ENCODE measurements at places on chromosomes 5 and 9.
A peak's percentile ranks its signal among the peaks of the same experiment; 100 is the strongest.

GRCh38 chr5:43702815-43703214, 99.8 kb downstream of the NNT start:
- no peak for DNase-seq

GRCh38 chr9:94743035-94743954, 16.8 kb downstream of the AOPEP start:
- no peak for DNase-seq

DNA sequence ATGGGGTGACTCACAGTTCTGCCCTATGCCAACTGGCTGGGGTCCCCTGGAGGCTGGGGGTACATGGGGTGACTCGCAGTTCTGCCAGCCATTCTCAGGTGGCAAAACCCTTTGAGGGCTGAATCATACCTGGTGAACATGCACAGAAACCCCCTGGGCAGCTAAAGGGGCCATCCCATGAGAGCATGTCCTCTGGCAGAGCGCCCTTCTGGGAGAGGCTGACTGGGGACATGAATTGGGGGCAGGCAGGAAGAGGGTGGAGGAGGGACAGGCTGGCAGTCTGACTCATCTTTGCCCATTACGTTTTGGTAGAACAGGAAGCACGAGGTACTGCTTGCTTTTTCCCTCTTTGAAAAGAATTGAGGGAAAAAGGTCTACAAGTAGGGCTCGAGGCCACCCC, 16.7 kb downstream of the TRAF1 start:
- peak; percentile 62 for DNase-seq

DNA sequence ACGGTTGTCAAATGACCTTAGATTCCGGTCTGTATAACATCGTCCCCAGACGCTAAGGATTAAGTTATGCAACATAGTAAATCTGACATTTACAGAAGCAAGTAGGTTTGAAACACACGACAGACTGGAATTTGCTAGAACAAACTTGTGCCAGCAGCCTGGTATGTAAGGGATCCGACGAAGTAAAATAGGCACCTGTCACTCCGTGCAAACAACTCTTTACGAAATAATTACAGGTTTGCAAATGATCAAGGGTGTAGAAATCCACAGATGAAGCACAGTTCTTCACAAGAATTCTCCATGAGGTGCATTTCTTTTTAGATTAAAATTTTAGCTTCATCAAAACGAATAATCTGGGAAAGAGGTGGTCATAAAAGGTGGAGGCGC, 508 bp downstream of the MOCS2 start:
- no peak for DNase-seq

DNA sequence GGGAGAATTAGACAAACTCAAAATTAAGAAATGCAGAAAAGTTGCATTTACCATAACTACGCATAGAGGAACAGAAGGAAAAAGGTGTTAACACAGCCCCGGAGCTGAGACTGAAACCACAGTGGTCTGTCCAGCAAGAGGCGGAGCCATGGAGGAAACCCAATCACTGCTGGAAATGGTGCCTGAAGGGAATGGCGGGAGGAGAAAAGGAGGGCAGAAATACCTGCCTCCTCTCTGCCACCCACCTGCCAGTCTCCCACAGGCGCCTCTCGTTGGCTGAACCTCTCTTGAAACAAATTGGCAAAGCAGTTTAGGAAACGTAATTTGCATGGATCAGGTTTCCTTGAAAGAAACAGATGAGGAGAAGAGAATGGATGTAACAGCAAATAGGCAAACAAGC, 9.7 kb upstream of the PRKACG start:
- no peak for DNase-seq

GRCh38 chr5:88094906-88095496, 173.6 kb downstream of the TMEM161B start:
- no peak for DNase-seq

DNA sequence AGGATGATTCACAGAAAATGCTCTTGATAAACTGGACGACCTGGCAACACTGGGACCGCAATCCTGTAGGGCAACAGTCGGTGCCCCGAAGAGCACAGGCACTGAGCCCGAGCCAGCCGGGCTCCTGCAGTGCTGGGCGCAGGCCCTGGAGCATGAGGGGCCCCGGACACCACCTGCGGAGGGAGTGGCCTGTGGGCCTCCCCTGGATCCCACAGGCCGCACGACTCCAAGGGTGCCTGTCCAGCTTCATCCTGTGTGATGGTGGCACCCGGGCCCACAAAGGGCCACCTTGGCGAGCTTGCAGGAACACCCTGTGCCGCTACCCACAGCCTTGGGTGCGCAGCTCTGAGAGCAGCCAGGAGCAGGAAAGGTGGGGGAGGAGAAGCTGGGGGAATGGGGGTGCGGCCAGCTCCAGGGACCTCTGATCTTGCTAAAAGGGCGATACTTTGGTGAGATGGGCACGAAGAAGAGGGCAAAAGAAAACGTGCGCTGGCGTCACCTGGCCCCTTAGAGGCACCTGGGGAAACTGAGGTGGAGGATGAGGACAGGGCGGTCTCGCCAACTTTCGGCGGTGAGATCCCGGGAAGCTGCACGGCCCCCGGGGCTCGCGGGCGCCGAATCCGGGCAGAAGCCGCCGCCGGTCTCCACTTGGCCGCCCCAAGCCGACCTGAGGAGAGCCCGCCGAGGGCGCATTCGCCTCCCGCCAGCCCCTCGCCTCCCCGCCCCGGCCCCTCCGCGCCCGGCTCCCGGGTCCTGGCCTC, 722 bp downstream of the TBC1D9B start:
- peak; percentile 59 for DNase-seq

DNA sequence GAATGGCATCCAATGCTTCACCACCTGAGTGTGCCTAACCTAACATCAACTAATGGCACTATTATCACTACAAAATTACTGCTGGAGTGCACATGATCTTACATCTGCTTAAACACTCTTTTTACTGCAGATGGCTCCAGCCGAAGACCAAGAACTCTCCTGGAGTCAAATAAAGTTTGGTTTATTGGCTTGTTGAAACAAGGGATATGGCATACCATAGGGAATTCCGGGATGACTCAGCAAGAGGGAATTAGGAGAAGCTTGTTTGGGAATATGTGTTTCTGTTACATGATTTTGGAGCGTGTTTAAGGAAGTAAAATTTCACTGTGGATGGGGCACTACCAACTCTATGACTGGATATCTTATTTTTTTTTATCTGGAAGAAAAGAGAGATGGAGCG, 872.6 kb downstream of the DTWD2 start:
- no peak for DNase-seq

- no peak for DNase-seq
Observed at GRCh38 chr9:35370241-35370640, 119.7 kb upstream of the RUSC2 start.

- DNase-seq: no peak
Observed at GRCh38 chr9:122364783-122365150, 6.1 kb upstream of the PTGS1 start.

- peak; percentile 82 for DNase-seq
Observed at GRCh38 chr5:150656191-150657132, 4.6 kb upstream of the MYOZ3 start.

- DNase-seq: no peak
Observed at GRCh38 chr9:84513473-84513872, 156.1 kb upstream of the NTRK2 start.

DNA sequence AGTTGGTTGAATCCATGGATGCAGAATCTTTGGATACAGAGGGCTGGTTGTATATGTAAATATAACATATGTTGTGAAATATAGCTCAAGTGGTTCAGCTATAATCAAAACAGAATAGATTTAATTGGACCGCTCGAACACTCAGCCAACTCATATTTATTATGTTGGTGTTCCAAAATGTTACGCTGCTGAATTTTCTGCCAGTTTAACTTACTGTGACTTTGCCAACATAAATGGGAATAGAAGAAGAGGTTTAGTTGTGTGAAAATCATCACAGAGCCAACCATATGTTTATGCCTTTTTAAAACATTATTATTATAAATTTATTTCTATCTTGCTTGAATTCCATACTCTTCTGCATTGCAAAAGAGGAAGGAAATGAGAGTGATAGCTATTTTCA, 178.2 kb upstream of the FBXL7 start:
- DNase-seq: no peak

GRCh38 chr5:90338712-90339372, 70.7 kb downstream of the CETN3 start:
- no peak for DNase-seq

DNA sequence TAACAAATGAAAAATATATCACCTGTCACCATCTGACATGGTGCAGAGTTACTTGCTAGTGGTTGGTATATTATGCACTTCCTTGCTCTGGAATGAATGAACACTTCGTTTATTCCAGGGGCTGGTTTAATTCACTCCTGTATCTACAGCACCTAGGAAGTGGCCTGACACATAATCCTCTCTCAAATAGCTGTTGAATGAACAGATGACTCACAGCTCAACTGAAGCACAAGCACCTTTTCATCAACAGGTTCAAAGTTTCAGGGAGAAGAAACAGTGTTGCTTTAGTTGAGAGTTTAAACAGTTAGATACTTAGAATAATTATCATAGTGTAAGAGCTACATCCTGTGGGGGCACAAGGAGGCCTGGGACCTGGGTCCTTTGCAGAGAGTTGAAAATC, 135.0 kb upstream of the DAP start:
- no peak for DNase-seq

- no peak for DNase-seq
Observed at GRCh38 chr5:54415147-54415546, 40.4 kb upstream of the HSPB3 start.

DNA sequence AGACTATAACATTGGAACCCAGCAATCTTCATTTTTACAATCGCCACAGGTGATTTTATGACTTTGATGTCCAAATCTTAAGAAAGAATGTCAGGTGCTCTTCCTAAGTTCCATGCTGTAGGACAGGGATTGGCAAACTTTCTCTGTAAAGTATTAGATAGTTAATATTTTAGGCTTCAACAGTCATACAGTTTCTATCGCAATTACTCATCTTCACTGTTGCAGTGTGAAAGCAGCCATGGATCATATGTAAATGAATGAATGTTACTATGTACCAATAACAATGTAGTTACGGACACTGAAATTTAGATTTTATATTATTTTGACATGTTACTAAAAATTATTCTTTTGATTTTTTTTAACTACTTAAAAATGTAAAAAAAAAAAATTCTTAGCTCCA, 169.7 kb downstream of the DTWD2 start:
- DNase-seq: no peak

DNA sequence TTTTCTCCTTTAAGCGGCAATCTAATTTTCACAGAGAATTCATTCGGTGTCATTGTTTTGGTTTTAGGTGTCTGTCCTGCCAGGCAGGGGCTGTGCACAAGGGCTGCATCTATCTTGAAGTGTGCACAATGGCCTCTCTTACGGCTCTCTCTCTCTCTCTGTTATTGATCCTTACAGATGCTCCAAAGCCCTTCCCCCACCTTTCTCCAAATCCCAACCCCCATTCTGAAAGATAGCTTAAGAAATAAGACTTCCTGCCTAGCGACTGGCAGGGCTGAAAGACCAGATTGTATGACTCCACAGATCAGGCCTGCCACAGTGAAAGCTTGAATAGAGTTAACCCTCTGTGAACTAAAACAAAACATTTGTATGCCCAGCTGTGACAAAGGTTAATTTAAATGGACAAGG, 86.5 kb upstream of the NR5A1 start:
- no peak for DNase-seq

DNA sequence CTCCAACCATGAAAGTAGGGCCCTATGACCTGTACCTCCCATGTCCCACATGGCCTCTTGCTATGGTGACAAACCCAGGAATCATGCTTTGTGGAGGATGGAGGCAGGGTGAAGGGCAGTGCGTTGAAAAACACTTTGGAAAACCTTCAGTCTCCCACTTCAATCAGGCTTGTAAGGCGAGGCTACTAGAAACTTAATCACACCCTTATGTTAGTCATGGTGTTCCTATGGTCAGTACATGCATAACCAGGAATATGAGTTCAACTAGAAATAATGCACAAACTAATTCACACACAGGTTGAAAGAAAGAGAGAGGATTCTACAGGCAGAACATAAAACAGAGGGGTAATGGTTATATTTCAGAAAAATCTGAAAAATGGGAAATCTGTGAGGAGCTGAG, 601.1 kb downstream of the KCTD16 start:
- DNase-seq: no peak

DNA sequence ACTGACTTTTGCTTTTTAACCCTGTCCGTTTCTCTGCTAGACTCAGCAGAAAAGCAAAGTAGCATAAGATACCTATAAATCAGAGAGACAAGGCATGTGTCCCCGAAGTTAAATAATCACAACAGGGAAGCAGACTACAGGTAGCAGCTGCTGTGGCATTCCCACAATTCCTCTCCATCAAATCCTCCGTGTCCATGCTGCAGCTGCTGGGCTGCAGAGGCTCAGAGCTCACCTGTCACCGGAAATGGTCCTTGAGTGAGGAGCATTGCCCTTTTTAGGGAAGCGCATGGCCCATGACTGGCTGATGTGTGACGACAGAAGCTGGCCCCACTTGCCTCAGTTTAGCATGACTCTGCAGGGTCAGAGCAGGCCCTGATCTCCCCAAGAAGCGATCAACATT, 125.0 kb downstream of the MSX2 start:
- DNase-seq: no peak

DNA sequence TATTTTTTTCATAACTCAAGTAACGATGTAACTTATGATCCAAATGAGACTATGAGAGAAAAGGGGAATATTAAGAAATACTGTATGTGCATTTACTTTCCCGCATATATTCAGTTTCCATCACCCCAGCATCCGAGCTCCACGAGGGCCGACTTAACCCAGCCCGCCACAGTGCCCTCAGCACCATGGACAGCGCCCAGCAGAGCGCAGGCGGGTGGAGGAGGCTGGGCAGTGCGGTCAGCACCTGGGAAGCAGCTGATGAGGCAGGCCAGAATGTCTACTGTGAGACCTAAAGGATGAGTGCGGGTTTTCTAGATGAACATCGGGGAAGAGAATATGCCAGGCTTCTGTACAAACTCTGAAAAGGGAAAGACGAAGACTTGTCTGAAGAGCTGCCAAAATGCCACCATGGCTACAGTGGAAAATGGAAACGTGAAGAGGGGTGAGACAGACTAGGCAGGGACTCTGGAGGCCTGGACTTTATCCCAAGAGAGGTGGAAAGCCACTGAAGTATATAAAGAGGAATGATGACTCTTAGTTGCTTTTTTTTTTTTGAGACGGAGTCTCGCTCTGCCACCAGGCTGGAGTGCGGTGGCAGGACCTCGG, 34.5 kb upstream of the MED27 start:
- peak; percentile 45 for DNase-seq

DNA sequence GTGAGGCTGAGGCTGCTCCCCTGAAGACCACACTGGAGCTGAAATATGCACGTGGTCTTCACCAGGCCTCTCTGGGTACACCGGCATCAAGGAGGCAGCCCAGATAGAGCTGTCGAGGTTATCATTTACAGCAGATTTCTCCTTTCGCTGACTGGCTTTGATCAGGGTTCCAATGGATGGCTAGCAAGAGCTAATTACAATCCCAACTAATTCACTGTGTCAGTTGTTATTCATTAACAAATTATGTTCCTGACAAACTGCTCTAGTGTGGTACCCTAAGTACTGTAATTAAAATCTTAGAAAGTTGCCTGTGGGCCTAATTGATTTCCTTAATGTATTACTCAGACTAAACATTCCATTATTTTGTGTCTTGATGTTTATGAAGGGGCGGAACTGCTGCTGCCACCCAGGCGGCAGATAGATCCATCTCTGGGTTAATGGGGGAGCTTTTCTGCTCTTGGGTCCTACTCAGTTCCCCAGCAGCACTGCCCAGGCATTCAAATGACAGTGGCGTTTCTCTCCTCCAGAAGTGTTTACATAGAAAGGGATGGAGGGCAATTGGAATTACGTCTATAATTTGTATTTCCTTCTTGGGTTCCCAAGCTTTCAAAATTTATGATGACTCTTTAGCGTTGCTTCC, 71.7 kb upstream of the RAD23B start:
- DNase-seq: no peak
